ENCODE measurements at places on chromosomes 16 and 17.

GRCh38 chr16:89697161-89697615 is 4.3 kb downstream of the SPATA2L start:
- no peak for DNase-seq

- DNase-seq, result no peak
Observed at GRCh38 chr17:80585890-80586845, 41.5 kb downstream of the RPTOR start.

- DNase-seq, result no peak
Observed at GRCh38 chr17:53724726-53725125, 98.0 kb upstream of the KIF2B start.

- DNase-seq, result no peak
Observed at GRCh38 chr16:82891918-82892317, 265.1 kb downstream of the CDH13 start.
